ENCODE measurements at places on chromosomes 2 and 18.

DNA sequence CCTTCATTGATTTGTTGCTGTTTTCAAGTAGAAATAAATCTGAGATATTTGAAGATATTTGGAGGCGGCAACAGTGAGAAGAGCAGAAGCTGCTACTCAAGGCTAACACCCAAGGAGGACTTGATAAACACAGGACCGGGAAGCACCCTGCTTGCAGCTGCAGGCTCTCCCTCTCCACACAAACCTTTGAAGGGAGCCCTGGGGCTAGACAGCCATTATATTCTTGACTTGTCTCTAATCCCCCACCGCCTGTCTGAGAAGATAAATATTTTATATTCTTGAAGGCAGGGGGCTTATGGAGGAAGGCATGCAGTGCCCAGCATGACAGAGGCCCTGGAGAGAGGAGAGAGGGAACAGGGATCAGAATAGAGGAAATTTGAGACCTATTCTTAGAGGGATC, 50.9 kb upstream of the SMAD2 start:
- no peak for DNase-seq

- DNase-seq: no peak
Observed at GRCh38 chr2:31255911-31256571, 22.1 kb downstream of the EHD3 start.

GRCh38 chr2:224354632-224355211, 47.2 kb downstream of the FAM124B start:
- no peak for DNase-seq

DNA sequence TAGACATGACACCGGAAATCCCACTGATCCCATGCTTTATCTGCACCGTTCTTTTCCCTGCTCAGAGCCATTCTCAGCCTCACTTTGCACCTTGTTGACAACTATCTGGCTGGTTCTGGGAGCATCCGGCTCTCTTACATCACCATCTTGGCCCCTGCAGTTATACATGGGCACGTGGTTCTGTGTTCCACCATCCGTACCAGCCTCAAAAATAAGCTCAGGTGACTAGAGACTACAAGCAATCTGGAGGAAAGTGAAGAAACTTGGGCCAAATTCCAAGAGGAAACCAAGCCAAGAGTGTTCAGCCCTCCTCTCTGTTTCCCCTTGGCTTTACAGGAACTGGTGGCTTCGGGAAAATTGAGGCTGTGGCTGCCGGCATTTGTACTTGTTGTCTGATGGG, 244.6 kb upstream of the ACVR2A start:
- DNase-seq: no peak

DNA sequence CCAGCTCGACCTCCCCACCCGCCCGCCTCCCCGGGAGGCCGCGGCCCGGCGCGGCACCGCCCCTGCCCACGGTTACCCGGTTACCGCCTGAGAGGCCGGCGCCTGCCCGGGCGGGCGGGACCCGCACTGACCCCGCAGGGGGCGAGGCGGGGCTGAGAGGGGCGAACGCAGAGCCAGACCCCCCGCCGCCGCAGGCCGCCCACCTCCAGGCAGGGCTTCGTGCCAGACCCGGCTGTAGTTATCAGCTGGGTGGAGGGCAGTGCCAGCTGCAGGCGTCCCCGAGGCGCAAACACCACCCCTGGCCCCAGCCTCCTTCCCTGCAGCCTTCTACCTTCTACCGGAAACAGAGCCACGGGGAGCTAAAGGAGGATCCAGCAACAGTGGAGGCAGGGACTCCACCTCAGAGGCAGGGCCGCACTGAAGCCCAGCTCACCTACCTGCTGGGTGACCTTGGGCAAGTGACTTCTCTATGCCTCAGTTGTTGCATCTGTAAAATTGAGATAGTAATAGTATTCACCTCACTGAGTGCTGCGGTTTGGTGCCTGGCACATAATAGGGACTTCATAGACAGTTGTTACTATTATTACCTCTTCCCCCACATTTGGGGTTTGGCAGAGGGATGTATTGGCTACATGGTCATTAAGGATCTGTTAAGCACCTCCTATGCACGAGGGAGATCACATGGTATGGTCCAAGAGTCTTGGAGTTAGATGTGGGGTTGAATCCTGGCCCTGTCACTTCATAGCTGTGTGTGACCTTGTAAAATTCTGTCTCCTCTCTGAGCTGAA, 231.6 kb upstream of the SMAD2 start:
- DNase-seq: no peak

DNA sequence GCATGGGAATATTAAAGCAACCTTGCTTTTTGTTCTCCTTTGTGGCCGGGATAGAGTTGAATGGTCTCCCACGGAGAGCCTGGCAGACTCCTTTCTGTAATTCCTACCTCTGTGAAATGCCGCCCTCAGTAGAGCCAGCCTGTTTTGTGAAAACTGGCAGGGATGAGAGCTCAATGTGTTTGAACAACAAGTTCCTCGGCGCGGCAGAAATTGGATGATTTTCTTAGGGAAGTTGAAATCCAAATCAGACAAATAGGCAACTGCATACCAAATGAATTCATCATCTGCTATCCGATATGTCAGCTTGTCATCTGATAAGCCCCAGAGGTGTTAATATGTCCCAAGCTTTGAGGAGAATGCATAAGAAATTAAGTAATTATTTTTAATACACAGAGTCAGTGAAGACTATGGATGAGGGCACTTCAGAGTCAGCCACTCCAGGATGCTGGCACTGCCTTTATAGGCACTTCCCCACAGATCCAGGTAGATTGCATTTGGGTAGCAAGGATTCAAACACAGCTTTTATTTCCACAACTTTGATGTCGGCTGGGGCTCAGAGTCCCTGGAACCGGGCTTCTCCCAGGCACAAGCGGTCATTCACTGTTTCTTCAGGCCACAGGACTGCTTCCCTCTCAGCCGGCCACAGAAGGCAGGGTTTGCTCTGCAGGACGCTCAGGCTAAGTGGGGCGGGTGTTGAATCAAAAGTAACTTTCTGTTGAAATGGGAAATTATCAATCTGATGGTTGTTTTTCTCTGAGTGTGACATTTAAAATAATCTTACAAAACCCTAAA, 82.8 kb upstream of the REV1 start:
- DNase-seq: no peak

GRCh38 chr2:127098711-127099110, 8.2 kb downstream of the BIN1 start:
- DNase-seq: no peak

- no peak for DNase-seq
Observed at GRCh38 chr2:30038419-30038818, 108.4 kb upstream of the YPEL5 start.

DNA sequence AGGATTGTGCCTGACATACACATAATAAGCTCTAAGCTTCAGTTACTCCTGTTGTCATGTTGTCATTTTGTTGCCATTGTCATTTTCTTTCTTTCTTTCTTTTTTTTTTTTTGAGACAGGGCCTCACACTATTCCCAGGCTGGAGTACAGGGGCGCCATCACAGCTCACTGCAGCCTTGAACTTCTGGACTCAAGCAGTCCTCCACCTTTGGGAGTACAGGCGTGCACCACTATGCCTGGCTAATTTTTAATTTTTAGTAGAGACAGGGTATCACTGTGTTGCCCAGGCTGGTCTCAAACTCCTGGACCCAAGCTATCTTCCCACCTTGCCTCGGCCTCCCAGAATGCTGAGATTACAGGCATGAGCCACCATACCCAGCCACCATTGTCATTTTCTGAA, 30.9 kb upstream of the SCLY start:
- DNase-seq: no peak

DNA sequence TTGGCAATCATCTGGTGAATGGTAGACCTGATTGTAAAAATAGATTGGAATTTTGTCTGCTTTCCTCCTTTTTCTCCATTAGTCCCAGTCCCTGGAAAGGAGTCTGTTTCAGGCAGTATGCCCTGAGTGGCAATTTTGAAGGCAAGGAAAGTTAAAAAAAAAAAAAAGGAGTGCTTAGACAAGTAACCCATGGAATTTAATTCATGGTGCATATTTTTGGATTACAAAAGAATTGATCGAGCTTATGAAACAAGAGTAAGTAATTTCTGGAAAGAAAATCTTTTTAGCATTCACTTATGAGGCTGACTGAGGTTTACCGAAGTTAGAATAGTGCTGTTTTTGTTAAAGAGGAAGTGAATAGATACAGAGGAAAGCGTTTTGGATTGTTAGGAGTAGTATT, 29.4 kb upstream of the TMEM178A start:
- DNase-seq: no peak

GRCh38 chr2:231369580-231370428, 25.7 kb upstream of the B3GNT7 start:
- peak; percentile 66 for DNase-seq

GRCh38 chr2:30491225-30491624, 44.2 kb downstream of the LCLAT1 start:
- DNase-seq: no peak

- no peak for DNase-seq
Observed at GRCh38 chr2:29663268-29663667, 258.1 kb downstream of the ALK start.

DNA sequence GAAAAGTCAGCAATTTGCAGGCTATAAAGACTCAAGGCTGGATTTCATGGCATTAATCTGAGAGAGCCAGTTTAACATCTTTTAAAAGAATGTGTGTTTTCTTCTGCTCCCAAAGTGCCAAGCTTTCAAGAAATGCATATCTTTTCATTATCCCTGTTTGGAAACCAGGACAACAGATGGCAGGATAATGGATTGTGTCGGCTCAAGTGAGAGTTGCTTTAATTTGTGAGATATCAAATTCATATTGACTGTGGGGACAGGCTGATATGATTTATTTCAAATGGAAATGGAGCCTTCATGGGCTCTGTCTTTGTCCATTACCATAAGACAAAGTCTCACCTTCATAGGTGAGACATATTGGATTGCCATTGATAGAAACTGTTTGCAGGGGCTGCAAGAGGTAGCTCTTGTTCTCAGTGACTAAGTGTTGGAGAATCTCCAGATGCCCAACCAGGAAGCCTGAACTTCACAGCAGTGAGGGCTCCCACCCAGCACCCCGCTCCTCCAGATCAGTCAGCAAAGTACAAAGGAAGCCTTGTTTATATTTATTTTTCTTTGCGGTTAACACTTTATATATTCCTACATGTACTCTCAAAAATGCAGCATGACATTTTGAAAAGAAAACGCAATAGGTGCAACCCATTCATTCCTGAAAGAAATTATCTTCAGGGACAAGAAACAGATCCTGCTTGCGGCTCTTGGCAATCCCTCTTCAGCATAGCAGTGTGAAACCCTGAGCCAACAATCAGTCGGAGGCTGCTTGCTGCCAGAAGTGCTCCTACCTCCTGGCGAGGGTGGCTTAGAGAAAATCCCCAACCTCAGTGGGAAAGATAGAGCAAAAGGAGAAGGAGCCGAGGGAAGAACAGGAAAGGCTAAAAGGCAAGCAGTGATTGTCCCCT, 65.8 kb upstream of the ATL2 start:
- DNase-seq: no peak

GRCh38 chr2:71449343-71449742, 4.0 kb upstream of the DYSF start:
- DNase-seq: no peak

DNA sequence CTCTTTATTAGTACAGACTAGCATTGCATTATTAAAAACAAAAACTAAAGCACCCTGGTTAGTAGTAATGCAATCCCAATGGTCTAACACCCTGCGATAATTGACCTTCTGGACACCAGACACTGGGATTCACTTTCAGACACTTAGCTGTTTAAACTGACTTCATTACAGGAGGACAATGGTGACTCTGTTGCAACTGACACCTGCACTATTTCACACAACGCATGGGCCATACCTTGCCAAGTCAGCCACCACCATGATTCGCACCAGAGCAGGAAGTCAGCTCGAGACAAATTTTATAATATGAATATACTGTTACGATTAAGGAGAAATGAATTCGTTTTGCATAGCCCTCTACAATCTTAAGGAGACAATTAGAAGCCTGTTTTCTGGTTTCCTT, 150.7 kb downstream of the MEIS1 start:
- peak; percentile 41 for DNase-seq

- no peak for DNase-seq
Observed at GRCh38 chr2:30990671-30991070, 147.6 kb downstream of the GALNT14 start.

DNA sequence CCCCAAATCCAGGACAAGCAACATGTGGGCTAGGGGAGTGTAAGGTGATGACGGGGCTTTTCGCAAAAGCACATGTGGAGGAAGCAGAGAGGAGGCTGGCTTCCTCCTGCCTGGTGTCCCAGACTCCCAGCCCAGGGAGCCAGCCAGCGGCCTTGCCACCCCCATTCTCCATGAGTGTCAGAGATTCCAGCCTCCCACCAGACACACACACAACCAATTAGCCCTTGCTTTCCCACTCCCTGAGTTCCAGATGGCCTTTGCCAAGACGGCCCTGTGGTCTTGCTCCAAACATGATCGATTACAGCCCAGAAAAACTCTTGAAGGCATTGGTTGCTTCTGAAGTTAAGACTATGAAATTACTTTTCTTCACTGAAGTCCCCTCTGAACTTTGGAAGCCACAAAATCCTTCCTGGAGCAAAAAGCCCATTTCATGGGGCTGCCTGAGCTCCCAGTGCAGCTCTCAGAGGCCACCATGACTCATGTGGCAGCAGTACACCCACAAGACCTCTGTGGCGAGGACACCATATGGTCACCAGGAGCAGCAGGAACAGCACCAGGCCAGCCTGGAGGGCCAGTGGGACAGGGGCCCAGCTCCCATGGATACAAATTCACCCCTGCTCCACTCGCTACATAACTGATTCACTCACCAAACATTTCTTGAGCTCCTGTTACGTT, 69.1 kb upstream of the PID1 start:
- DNase-seq: no peak

GRCh38 chr2:64930258-64930671, 58.9 kb upstream of the SLC1A4 start:
- DNase-seq: no peak

DNA sequence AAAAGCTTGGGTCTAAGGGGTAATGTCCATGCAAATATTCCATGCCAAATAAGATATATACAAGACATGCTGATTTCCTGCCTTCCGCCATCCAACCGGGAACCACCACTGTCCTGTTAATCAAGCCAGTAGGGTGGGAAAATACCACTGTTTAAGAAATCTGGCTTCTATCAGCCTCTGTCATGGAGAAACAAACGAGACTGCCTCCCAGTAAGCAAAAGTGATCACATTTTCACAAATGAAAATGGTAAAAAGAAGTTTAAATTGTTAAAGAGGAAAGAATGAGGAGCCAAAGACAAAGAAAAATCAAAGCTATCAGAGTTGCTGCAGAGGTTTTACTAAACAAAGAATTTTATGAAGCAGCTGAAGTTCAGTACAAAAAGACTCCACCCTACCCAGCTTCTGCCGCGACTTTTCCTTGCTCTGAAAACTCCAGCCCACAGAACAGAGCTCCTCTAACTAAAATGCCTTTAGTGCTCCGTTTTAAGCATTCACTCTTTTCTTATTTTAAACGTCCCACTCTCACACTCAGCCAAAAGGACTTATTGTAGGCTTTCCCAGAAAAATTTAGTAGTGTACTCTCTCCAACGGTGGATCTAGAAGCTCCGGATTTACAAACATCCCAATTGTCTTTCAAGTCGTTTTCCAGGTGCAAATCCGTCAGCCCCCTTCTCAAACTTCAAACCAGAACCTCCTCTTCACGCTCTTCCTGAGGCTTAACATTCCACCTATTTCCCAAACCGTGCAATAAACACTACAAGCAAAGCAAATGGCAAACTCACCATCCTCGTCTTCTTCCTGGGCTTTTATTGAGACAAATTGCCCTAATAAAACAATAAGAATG, 613 bp downstream of the COL5A2 start:
- peak; percentile 32 for DNase-seq

Data from kidney (tissue), 22 donors.